Fibroblast of skin of back (primary cell): ENCODE measurements at places on chromosomes 2 and 18.
A peak's percentile ranks its signal among the peaks of the same experiment; 100 is the strongest.

GRCh38 chr2:241617431-241618154 is 19.4 kb downstream of the THAP4 start:
- DNase-seq: peak; percentile 39

DNA sequence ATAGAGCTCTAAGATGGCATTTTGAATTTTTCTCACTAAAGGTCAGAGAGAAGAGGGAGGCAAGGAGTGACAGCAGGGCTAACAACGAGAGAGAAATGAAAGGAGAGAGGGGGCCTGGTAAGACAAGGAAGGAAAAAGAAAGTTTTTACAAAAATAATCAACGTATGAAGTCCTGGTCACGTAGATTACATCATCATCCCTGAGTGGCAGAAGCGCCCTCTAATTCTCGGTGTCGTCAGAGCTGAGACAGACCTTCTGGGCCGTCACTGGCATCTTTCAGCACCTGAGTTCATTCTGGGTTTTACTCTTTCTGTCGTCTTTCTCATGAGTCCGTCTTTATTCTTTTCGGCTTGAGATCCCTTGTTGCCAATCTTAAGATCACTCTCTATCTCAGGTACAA is 329.8 kb downstream of the ALK start:
- no peak for DNase-seq

GRCh38 chr2:6139916-6140315 is 447.7 kb downstream of the SOX11 start:
- no peak for DNase-seq

GRCh38 chr2:44296653-44297052 is 21.4 kb downstream of the SLC3A1 start:
- DNase-seq: no peak

DNA sequence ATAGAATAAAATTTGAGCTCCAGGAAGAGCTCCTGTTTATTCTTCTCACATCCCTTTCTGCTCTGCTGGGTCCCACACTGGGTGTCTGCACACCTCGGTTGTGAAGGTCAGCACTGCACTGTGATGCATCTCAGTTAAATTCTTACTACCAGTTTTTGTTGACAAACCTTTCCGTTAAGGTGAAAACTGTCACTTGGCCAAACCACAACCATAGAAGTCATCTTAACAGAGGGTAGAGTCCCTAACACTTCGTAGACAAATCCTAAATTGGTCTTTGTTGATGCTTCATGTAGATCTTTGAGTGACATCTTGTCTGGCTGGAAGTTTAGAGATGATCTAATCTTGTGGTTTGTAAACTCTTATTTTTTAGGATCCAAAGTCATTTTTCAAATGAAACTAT is 167.4 kb upstream of the MAP3K20 start:
- DNase-seq: no peak
